Renal cortical epithelial cell (primary cell): ENCODE measurements at places on chromosomes 12 and 14. TPM values are rescaled to one million over a fixed set of nuclear protein-coding genes. Genes with fewer than 3 reads are reported as not detected.

MTERF2 gene
- 3.8 and 14.0 TPM in 2 replicates for total RNA-seq

ZDHHC22 gene
- not detected in 2 replicates for total RNA-seq

ENDOU gene
- total RNA-seq: 0.10 TPM in 1 of 2 replicates, not detected in the other

PRKCH gene
- 6.6 and 12.3 TPM in 2 replicates for total RNA-seq

TCL1A gene
- total RNA-seq: not detected in 2 replicates

PRICKLE1 gene
- total RNA-seq: 11.6 and 130 TPM in 2 replicates
